ENCODE measurements at places on chromosomes 1 and 21.

- no peak for DNase-seq
Observed at GRCh38 chr1:213979751-213980586, 7.8 kb upstream of the PROX1 start.

DNA sequence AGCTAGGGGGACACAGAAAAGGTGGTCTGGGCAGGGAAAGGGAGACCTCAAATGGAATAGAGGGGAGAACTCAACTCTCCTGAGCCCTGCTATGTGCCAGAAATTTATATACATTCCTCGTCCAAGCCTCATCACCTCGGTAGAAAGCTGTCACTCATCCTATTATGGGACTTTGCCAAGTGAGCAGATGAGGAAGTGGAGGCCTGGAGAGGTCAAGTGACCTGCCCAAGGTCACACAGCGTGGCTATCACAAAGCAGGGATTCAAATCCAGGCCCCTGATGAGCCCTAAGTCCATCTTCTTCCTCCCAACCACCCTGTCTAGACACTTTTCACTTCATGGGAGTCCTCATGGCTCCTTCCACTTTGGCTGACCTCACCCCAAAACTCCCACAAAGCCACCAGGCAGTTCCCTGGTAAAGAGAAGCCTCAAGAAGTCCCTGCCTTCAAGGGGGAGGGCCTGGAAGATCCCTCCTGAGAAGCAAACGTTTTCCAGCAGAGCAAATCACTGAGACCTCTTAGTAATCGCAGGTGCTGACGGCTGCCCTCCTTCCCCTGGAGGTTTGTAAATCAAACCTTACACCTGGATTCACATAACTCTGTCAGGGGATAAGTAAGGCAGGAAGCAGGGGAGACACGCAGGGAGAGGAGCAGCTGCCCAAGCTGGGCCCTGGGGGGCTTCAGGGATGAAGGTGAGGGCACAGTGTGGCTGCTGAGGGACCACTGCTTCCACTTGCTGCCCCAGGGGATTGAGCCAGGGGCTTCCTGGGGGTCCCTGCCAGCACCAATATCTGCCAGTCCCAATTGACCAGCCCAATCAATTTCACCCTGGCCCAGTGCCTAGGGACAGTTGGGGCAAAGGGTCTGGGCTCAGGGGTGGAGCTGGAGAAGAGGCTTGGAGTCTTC is 351.2 kb downstream of the MATN1 start:
- DNase-seq = no peak

- DNase-seq = no peak
Observed at GRCh38 chr1:57959531-57960241, 535.8 kb upstream of the DAB1 start.

GRCh38 chr1:145889722-145890121 is 4.1 kb upstream of the ANKRD35 start:
- DNase-seq = no peak

DNA sequence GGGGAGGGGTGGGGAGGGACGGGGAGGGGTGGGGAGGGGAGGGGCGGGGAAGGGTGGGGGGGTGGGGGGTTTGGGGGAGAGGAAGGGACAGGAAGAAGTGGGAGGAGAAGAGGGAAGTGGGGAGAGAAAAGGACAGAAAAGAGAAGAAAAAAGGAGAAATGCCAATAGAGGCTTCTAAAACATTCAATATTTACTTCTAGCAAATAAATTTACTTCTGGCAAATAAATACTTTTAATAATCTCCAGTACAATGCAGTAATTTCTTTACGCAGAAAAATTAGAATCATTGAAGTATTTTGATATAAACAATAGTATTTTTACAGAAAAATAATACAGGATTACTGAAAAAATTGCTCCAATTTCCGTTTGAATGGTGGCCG is 9.4 kb upstream of the GPR161 start:
- no peak for DNase-seq
